ENCODE measurements at places on chromosomes 13 and 19.

DNA sequence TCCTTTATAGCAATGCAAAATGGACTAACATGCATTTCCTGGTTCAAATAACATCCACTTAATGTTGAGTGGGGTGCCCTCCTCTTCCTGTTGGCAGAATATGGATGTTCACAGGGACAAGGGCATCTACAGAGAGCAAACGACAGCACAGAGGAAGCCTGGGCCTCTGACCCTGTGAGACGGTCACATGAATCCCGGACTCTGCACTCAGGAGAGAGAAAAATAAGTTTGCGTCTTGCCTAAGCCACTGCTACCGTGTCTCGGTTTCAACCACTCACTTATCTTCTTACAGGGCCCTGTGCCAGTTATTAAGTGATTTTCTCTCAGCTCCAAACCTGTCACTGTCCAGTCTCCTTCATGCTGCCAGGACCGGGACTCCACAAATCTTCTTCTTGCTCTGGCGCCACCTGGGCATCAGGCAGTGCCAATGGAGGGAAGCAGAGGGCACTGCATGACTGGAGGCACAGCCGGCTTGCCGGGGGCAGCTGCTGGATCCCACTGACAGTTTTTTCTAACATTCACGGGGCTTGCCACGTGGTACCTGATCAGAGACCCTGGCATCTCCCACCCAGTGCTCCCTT lies 11.8 kb downstream of the LIG1 start:
- no peak for DNase-seq

DNA sequence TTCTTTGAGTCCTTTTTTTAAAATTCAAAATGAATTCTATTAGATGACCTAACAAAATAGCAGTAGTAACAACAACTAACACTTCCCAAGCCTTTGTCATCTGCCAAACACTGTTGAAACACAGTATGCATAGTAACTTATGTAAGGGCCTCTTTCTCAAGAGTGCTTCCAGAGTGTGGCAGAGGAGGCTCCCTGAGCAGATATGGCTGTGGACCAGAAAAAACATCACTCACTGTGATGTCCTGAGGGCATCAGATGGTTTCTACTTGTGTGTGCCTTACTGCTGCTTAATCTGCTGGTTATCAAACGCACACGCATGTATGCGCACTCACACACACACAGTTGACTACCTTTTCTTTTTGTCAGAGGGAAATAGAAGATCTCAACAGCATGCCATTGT lies 110.8 kb downstream of the DLEU7 start:
- no peak for DNase-seq

DNA sequence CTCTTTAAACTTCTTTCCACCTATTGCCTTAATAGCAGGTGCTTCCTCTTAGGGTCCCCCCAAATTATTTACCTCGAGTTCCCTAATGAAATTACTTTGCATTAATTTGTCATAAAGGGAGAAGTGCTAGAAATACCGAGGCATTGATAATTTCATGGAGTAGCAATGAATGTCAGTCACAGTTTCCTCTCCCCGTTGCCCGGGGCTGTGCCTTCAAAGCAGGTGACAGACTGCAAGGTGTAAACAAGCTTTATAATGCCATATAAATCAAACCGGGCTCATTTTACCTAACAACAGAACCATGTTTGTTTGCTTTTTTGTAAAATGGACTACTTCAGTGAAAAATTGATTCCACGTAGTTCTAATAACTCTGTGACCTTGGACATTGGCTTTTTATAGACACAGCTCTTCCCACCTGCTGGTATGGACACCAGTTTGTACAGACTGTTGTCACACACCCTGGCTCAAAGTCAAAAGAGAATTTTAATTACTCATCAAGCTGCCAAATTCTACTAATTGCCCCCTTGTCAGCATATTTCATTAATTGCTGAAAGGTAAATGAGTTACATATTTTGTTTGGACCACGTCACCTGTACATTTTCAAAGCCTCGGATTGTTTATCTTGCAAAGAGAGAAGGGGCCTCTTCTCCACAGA lies 171.1 kb downstream of the STK24 start:
- DNase-seq, result no peak

DNA sequence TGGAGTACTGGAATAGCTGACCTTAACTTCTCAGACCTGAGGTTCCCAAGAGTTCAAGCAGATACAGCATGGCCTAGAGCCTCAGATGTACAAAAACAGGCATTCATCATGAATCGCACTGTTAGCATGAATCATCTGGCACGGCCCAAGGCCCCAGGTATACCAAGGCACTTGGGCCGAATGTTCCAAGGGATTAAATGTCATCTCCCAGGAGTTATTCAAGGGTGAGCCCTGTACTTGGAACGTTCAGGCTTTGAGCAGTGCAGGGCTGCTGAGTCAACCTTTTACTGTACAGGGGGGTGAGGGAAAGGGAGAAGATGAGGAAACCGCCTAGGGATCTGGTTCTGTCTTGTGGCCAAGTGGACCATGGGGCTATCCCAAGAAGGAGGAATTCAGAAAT lies 6.3 kb downstream of the KLK3 start:
- DNase-seq, result no peak

DNA sequence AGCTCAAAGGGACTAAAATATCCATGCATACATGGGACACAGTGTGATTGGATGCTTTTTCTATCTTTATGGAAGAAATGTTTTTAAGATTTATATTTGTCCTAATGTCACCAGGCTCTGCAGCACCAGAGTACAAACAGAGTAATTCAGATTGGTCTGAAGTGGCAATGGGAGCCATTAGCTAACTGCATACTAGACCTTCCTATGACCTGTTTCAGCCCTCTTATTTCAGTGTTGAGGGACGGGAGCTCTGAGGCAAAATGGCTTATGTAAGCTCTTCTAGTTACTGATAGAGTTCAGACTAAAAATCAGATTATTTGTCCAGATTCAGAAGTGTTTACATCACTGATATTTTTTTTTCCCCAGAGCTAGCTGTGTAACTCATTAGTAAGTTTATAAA lies 4.9 kb downstream of the SLAIN1 start:
- DNase-seq, result no peak

- no peak for DNase-seq
These were observed 123.3 kb downstream of the RAB20 start for GRCh38 chr13:110438211-110438610.

GRCh38 chr13:31670831-31671617 lies 68.3 kb upstream of the RXFP2 start:
- DNase-seq, result no peak

DNA sequence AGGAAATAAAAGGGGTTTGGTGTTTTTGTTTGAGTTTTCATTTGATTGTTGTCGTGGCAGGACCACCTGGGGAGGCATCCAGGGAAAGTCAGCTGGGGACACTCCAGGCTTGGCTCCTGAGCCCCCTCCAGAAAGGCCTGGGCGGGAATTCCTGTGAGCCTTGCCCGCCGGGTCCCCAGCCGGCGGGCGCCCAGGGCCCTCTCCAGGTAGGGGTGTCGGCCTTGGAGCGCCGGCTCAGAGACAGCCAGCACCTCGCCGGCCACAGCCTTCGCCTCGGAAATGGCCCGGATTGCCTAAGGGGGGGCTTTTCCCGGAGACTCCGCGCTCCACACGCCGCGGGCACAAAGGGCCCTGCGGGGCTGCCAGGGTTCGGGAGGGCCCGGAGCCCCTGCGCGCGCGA lies 125.0 kb downstream of the TNFRSF19 start:
- no peak for DNase-seq

DNA sequence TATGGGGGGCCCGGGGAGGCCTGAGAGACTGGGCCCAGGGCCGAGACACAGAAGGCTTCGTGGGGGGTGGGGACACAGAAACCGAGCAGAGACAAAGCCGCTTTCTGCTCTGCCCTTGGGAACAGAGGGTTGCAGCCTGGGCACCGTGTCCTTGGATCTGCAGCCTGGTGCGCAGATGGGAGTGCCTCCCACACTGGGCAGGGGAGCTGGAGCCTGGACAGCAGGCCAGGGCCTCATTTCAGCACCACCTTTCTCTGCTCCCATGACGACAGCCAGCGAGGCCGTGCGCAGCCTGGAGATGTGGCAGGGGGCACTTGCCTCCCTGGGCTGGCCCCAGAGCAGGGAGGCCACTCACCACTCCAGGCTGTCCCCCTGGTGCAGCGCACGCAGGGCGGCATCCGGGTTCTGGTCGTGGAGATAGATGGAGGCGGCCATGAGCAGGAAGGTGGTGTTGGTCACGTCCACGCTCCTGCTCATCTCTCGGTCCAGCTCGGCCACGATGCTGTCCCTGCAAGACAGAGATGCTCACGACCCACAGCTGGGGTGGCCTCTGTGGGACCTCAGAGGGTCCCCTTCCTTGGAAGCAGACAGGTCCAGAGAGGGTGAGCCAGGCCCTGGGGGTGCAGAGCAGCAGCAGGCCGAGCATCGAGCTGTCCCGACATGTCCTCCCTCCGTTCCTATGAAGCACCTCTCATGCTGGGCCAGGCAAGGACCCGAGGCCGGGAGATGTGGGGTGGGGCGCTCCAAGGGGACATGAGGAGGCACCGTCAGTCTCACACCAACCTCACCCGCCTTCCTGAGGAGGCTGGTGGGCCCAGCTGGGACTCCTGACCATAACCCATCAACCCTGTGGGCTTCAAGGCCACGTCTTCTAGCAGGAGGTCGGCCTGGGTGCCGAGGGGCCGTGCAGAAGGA lies 10.9 kb upstream of the CERS1 start:
- DNase-seq, result no peak

GRCh38 chr13:42760951-42761350 lies 20.4 kb upstream of the FAM216B start:
- no peak for DNase-seq

DNA sequence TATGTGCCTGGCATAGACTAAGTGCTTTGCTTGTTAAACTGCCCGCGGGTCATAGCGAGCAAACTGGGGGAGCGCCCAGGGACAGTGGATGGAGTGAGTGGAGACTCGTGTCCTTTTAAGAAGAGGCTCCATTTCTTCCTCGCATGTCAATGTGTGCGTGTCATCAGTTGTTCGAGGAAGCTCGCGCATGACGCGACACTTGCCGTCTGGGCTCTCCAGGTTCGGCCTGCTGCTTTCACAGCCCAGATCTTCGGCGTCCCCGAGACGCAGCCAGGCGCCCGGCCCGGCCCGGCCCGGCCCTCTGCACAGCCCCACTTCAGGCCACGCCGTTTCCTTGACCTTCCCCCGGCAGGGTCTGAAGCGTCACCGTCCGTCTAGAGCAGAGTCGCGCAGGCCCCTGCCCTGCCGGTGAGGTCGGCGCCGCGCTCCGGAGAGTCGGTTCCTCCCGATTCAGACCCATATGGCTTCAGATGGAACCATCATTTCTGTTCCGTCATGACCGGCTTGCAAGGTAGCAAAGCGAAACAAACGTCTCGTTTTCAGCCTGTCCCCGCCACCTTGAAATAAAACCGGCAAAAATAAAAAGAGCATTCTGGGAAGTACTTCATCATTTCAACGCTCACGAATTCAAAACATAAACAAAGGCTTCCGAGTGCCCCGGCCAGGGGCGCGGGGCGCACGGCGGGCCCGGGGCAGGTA lies 599 bp upstream of the ARHGEF7 start:
- no peak for DNase-seq

DNA sequence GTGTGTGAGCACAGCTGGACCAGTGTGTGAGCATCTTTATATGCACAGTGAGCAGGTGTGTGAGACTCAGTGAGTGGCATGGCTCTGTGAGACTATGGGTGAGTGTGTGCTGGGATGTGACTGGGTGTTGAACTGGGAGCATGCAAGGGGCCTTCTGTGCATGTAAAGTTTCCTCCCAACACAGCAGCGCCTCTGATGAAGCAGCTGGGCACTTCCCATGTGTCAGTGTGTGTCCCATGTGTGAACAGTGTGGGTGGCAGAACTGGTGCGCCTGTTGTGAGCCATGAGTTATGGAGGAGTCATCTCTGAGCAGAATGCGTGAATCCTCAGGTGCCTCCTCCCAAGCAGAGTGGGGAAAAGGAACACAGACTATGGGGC lies 24.1 kb downstream of the LGALS16 start:
- peak; percentile 21 for DNase-seq

DNA sequence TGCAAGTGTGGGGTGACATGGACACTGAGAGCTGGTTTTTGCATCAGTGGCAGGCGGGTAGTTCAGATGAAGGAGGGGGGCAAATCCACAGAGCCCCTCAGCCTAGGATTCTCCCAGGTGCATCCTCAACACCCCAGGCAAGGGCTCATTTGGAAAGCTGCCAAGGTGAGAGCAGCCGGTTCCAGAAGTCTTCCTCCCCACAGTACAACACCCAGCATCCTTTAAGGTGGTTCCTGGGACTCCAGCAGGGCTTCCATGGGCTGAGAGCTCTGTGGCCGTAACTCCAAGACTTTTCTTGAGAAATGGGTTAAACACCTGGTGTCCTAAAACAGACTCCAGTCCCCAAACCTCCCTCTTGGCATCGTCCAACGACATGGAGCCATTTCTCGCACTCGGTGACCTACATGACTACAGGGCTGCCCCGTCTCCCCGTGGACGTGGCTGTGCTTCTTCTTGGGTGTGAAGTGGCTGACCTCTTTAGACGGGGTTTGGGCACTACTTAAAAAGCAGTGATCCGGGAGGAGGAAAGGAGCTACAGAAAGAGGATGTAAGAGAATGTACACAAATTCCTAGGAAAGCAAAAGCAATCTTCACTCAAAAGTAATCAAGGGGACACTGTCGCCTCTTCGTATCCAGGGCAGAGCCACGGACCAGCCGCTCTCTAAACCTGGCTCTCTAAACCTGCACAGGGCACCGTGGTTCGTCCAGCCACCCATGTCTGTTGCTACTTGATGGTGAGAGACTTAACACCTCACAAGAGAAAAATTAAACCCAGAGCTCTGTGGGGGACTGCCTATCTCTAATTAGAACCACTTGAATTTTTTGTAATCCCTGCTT lies 25.5 kb downstream of the RANBP3 start:
- DNase-seq, result no peak

GRCh38 chr13:85068231-85068630 lies 731.0 kb downstream of the SLITRK6 start:
- DNase-seq, result no peak

- no peak for DNase-seq
These were observed at the start of gene LYPD3 for GRCh38 chr19:43465468-43466120. Gene LYPD3 (minus strand): TSS chr19:43465608. CDS start chr19:43465571, 37 bp downstream.

GRCh38 chr13:108020027-108020426 lies 195.3 kb downstream of the LIG4 start:
- no peak for DNase-seq

- no peak for DNase-seq
These were observed 1.1 kb downstream of the TSSK6 start for GRCh38 chr19:19514215-19514657.

DNA sequence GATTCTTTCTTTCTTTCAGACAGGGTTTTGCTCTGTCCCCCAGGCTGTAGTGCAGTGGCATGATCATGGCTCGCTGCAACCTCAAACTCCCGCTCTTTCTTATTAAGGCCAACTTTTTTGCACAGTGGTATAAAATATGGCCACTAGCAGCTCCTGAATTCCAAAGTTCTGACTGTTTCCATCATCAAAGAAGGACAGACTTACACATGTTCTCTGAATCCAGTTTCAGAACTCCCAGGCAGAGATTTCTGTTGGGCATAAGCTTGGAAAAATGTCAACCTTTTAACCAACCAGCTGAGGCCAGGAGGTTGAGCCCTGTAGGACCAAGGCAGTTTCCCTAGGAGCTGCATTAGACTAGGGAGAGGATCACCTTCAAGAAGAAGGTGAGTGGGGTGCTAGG lies 184.1 kb downstream of the HS6ST3 start:
- DNase-seq, result no peak

- no peak for DNase-seq
These were observed 173.0 kb downstream of the OLFM4 start for GRCh38 chr13:53201454-53202225.

Measured in stimulated activated CD4-positive, alpha-beta T cell treated with anti-CD3 and anti-CD28 coated beads, Interleukin-1b, Interleukin-23, amount 100 ng/mL, for 24 hours (primary cell).